ENCODE measurements at places on chromosomes 3 and 15.

DNA sequence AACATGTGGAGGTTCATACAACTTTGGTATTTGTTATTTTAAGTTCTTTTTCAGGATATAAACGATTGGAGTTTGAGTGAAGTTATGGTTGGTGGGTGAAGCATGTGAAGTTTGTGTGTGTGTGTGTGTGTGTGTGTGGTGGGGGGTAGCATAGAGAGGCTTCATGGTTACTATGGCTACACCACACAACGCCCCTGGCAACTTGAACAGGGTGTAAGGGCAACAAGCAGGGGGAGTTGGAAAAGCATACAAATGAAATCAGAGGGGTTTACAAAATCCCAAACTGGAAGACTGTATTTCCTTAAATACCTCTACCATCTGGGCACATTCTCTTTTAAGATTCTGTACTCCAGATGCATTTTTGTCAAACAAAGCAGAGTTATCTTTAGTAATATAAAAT lies 207.5 kb downstream of the SV2B start:
- DNase-seq = no peak

GRCh38 chr3:73723596-73723995 lies 98.9 kb upstream of the PDZRN3 start:
- DNase-seq = no peak

DNA sequence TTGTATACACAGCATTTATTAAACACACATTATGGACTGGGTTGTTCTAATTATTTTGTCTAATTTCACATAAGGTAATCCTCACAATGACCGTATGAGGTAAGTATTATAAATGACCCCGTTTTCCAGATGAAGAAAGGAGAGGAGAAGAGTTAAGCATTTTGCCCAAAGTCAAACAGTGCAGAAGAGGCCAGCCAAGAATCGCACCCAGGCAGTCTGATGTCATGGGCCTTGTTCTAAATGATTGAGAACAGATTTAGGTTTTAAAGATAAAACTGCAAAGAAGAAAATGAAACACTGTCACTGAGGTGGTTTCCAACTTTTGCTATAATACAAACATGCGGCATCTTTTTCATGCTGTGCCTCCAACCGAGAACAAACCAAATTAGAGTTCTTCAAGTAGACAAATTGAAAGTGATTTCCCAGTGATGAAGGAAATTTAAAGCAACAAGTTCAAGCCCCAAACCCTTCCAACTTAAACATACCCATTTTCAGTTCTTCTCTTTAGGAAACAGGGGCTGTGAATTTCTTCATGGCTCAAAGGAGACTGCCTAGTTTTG lies 155.3 kb downstream of the THRB start:
- DNase-seq = no peak

GRCh38 chr15:70569091-70569713 lies 194.2 kb downstream of the UACA start:
- no peak for DNase-seq

DNA sequence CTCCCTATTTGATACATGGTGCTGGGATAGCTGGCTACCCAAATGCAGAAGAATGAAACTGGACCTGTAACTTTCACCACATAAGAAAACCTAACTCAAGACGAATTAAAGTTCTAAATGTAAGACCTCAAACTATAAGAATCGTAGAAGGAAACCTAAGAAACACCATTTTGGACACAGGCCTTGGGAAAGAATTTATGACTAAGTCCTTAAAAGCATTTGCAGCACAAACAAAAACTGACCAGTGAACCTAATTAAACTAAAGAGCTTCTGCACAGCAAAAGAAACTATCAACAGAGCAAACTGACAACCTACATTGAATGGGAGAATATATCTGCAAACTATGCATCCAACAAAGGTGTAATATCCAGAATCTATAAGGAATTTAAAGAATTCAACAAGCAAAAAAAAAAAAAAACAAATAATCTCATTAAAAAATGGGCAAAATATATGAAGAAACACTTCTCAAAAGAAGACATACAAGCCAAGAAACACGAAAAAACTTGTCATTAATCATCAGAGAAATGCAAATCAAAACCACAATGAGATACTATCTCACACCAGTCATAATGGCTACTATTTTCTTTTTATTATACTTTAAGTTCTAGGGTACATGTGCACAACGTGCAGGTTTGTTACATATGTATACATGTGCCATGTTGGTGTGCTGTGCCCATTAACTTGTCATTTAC lies 37.0 kb downstream of the HDGFL3 start:
- no peak for DNase-seq

DNA sequence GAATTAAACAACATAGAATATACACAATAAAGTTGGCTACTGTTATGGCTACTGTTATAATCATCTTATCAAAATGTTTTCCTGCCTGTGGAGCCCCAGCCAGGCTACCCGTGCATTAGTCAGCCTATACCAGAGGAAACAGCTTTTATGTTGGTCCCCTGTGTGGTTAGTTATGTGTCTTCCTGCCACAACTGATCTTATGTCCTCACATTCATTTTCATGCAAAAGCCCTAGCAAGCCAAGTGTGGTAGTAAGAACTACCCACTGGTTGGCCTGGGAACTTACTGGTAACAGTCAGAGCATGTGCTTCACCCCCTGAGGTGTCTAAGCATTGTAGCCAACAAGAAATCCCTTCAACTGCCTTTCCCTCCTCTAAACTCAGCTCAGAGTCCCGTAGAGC lies 21.8 kb downstream of the MGLL start:
- DNase-seq = no peak

GRCh38 chr3:194162070-194162678 lies 26.2 kb downstream of the HES1 start:
- DNase-seq = no peak

- DNase-seq = no peak
These were observed 318.6 kb upstream of the LRRFIP2 start for GRCh38 chr3:37492977-37493471.

DNA sequence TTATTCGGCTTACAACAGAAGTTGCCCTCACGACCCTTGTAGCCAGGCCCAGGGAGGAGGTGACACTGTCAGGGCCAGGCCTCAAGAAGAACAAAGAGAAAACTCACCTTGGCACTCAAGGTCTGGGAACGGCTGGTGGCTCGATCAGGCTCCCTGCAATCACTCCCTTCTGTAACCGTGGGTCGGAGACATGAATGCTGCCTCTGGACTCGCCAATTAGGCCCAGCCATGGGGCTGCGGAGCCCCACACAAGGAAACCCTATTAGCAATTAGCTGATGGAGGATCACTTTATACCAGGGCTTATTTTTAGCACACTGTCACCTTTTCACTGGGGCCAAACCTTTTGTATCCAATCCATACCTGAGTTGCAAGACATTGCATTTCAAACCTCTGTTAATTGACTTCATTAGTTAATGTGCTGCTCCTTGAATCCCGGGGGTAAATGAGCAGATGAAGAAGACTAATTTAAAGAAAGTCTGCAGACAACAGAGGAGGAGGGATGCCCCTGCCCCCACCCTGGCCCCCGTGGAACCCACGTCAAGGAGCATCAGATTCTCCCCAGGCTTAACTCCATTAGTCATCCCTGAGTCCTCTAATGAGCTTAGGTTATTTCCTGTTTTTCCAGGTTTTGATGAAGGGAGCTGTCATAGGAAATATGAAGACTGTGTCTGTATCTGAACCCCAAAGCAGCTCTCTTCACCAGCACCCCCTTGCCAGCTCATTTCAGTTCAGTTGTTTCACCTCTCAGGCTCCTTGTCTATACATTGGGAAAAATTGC lies 255.3 kb downstream of the RORA start:
- no peak for DNase-seq

- DNase-seq = no peak
These were observed 81.5 kb upstream of the RASGRF1 start for GRCh38 chr15:79172032-79172481.

- no peak for DNase-seq
These were observed 11.5 kb upstream of the DNASE1L3 start for GRCh38 chr3:58222161-58222724.

- no peak for DNase-seq
These were observed 20.7 kb upstream of the HEG1 start for GRCh38 chr3:125076464-125076863.

DNA sequence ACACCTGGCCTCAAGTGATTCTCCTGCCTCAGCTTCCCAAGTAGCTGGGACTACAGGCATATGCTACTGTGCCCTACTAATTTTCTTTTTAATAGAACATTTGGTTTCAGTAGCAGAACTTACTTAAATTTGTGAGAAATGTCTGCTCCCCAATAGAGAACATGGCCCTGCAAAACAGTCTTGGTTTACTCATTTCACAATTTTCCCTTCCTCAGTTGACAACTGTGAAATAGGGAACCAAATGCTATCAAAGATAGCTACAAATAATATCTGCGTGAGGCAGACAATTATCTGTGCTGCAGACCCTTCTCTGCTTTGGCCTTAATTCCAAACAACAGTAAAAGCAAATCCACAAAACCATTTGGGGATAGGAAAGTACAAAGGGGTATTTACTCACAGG lies 22.6 kb downstream of the METTL6 start:
- DNase-seq = no peak

- DNase-seq = no peak
These were observed 112.5 kb downstream of the RPLP1 start for GRCh38 chr15:69565066-69565655.

DNA sequence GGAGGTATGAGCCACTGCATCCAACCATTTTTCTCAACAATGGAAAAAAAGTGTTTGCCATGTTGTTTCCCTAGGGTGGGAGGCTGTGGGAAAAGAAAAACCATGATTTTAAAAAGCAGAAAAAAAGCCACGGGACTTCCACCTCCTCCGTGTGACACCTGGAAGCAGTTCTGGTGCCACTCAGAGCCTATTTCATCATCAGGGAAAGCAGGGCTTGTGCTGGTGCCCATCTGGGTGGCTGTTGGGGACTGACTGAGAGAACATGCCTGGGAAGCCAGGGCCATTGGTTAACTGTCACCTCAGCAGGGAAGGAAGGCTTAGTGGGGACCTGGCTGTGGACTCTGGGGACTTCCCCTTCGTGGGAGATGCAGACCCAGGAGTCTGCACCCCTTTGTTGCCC lies 7.3 kb downstream of the RNU5B-1 start:
- no peak for DNase-seq

DNA sequence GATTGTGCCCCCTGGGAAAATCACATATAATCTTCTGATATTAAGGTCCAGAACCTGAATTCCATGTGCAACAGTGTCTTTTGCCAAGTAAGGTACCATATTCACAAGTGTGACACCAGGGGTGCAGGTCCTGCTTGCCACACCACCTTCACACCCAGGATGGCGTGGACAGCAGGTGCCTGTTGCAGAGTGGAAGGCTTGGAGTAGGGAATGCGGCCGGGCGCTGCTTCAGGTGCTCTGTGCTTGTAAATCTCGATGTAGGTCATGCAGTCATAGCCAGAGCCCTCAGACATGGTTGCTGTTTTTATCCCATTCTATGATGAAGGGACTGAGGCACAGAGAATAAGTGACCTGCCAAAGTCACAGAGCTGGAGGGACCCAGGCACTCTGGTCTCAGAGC lies 34.5 kb upstream of the GABRG3 start:
- no peak for DNase-seq

GRCh38 chr3:126745760-126746394 lies 41.8 kb downstream of the CHCHD6 start:
- no peak for DNase-seq

DNA sequence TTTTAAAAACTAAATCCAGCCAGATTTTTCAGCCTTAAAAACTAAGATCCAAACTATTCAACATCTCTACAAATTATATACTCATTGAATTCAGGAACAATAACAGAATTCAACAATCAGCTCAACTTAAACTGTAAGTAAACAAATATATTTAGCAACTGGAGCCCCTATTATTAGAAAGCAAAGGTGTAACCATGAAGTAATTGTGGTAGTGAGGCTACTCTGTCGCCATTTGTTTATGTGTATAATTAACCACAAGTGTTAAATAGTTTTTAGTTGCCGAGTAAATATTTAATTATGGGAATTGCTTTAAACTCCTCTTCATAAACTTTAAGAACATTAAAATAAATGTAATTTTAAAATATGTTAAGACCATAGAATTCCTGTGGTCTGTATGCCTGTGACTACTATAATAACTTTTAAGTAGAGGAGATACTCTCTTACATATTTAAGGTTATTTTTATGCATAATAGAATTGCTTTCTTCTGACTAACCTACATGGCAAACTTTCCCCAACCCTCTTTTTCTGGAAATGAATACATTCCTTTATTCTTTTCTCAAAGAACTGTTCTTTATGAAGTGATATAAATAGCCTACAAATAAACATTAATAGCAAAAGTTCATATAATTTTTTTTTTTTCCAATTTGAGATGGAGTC lies 51.2 kb downstream of the MFN1 start:
- DNase-seq = no peak

DNA sequence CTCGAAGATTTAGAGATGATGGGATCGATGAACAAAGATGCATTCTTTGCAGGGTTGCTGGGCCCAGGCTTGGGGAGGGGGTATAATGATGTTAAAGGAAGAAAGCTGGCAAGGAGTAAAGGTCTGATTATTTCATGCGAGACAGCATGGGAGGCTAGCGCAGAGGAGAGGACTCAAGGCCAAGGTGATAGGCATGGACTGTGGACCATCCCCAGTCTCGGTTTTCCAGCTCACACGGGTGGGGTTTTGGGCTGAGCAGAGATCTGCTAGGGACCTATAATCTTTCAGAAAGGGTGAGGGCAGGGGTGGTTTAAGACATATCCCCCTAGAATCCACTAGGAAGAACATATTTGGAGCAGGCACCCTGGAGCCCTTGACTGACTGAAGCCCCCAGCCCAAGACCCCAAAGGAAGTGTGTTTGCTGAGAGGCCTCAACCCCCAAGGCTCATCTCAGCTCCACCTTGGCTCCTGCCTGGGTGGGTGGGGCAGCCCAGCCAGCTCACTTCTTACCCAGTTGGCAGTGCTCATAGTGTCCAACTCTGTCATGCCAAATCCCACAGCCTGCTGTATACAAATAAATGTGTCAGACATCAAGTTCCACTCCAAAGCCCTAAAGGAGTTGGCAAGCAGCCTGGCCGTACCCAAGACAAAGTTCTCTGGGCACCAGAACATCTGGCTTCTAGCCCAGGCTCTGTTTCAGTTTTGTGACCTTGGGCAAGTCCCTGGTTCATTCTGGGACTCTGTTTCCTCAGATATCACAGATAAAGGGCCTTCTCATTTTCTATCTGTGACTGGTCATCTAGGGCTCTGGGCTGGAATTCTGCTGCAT lies 17.9 kb downstream of the ACSBG1 start:
- no peak for DNase-seq

- no peak for DNase-seq
These were observed 201.4 kb upstream of the STT3B start for GRCh38 chr3:31331278-31331677.

GRCh38 chr3:122074621-122075265 lies 19.6 kb downstream of the CD86 start:
- DNase-seq = no peak

Data from activated T-cell treated with anti-CD3 and anti-CD28 coated beads for 48 hours (primary cell).